SW480 (cell line): ENCODE measurements at places on chromosomes 16 and 17.

GRCh38 chr17:2372681-2373080, 28.2 kb downstream of the MNT start:
- no peak for DNase-seq

GRCh38 chr16:77570574-77570973, 135.7 kb upstream of the ADAMTS18 start:
- DNase-seq: no peak

DNA sequence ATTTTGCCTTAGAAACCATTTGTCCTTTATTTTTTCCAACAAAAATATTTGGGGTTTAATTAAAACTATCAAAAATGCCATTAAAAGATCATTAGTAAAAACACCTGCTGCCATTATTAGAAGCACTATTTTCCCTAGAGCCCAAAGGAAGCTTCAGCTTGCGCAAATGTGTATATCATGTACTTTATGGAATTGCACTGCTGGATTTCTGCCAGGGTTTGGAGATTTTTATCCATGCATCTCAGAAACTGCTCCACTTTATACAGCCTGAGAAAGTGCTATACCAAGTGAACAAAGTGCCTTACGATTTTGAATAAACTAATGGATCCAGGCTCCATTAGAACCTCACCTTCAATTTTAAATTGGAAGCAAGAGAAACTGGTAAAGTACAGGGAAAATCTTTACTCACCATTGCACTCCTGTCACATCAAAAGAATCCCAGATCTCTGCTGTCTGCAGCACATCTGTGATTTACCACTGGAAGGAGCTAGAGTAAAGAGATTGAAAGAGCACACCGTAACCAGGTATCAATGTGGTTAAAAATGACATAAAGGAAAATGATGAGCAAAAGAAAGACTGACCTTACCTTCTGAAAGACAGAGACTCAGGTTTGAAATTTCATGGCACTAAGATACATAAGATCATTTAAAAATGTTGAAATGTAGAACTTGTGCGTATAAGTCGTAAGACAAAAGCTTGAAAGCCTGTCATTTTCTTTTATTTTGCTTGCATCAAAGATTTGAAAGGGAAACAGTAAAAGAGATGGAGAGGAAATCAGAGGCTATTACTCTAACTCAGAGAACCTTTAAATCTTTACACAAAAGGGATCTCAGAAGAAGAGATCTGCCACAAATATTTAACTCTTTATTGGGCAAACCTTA, 678.1 kb upstream of the GOT2 start:
- peak; percentile 23 for DNase-seq

GRCh38 chr16:19718624-19718965, 524 bp downstream of the IQCK start:
- DNase-seq: no peak

GRCh38 chr16:49161191-49161590, 120.4 kb downstream of the CBLN1 start:
- DNase-seq: no peak

- no peak for DNase-seq
Measured at GRCh38 chr16:6382924-6383459, 949.7 kb upstream of the RBFOX1 start.

GRCh38 chr17:78196716-78197115, 9.6 kb downstream of the AFMID start:
- DNase-seq: no peak

DNA sequence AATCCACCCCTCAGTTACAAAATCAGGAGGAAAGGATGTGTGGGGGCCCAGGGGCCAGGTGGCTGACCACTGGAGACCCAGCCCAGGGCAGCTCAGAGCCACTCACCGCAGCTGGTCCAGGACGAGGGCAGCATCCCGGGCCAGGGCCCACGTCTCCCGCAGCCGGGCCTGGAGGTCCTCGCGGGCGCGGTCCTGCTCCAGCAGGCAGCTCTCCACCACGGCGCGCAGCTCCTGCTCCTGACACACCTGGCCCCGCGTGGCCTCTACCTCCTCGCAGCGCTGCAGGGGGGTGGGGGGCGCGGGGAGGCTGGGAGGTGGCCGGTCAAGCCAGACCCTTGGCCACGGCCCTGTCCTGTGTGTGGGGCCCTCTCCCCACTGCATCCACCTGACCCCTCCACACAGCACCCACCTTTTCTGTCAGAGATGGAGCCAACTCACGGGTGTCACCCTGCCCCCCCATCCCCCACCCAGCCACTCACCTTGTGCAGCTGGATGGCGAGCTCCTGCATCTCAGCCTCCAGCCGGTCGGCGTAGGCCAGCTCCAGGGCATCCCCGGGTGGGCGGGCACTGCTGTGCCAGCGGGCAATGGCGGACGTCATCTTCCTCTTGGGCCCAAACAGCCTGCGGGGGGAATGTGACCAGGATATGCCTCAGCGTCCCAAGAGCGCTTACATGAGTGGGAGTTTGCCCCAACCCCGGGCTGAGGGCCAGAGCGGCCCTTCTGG, 5.1 kb downstream of the NUDT16L1 start:
- DNase-seq: no peak

- no peak for DNase-seq
Measured at GRCh38 chr16:1762196-1762878, 9.0 kb downstream of the NME3 start.

- no peak for DNase-seq
Measured at GRCh38 chr16:66691234-66691633, 5.3 kb downstream of the CMTM4 start.

DNA sequence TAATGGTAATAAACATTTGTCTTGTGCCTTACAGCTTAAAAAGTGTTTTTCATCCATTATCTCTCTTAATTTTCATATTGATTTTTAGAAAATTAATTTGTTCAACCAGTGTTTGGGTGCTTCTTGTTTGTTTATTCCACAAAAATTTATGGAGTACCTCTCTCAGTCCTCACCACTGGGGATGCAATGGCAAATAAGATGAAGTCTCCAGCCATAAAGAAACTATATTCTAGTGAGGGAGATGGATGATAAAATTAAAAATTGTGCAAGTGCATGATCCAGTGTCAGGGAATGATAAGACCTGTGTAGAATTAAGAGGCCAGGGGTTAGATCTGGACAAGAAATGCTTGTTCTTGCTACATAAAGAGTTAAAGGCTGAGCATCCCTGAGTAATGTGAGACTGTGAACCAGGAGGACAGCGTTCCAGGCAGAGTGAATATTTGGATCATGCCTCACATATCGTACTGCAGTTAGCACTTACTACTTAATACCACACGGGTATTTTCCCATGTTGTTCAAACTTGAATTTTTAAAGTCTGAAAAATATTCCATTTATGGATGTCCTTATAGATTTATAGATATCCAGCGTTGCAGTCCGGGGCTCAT, 535.7 kb upstream of the HSBP1 start:
- no peak for DNase-seq

- DNase-seq: no peak
Measured at GRCh38 chr17:58262149-58262548, 18.6 kb downstream of the MPO start.

- no peak for DNase-seq
Measured at GRCh38 chr16:57252148-57252721, 7.2 kb downstream of the ARL2BP start.

DNA sequence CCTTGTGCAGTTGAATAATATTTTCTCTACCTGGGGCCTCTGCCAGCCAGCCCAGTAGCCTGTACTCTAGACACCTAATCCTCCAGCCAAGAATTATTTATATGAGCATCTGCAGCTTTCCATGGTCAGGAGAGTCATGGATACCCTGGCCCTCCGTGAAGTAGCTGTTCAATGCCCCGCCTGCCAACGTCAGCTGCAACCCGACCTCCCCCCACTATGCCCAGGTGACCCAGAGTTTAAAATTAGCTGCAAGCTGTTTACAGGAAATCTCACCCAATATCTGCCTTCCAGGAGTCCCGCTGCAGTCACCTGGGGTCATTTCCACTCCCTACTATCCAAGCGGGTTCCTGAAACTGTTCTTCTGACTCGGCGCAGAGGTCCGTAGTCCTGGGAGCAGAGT, 12.3 kb downstream of the SDR42E2 start:
- no peak for DNase-seq

DNA sequence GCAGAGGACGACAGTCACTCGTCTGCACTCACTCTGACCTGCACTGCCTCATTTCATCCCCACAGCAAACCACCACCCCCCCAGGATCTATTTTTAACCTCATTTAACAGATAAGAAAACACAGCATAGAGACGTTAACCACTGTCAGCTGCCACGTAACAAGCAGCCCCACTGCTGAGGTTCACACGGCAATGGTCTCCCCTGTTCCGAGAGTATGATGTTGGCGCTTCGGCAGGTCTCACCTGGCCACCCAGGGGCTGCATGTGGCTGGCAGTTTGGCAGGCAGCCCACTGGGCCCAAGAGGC, 16.1 kb downstream of the ZNF469 start:
- no peak for DNase-seq

GRCh38 chr17:46195939-46196716, 2.9 kb upstream of the KANSL1 start:
- no peak for DNase-seq

DNA sequence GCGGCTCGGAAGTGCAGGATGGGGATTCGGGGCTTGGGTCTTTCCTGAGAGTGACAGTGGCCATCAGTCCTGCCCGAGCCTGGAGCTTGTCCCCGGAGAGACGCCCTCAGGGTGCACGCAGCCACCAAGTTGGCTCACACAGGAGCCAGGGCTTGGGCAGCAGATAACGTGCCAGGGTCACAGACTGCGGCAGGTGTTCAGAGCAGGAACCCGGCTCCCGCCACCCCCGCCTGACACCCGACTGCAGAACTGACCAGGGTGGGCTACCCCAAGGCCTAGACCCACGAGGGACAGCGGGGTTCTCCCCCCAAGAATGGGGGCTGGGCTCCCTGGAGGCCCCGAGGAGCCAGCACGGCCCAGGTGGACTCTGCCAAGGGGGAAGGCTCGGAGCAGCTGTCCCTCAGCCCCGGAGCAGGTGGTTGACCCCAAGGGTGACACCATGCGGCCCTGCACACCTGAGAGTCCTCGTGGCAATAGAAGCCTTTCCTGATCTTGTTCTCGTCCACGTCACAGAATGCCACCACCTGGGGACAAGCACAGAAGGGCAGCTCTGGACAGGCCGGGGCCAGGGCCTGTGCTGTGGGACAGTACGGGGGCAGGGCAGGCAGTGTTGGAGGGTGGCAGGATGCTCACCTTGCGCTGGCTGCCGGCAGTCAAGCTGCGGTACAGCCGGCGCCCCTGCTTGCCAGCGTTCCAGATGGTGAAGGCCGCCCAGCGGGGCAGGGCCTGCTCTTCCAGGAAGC, 117.1 kb upstream of the ZNF750 start:
- DNase-seq: no peak

- no peak for DNase-seq
Measured at GRCh38 chr17:82685291-82685690, 13.2 kb downstream of the RAB40B start.

DNA sequence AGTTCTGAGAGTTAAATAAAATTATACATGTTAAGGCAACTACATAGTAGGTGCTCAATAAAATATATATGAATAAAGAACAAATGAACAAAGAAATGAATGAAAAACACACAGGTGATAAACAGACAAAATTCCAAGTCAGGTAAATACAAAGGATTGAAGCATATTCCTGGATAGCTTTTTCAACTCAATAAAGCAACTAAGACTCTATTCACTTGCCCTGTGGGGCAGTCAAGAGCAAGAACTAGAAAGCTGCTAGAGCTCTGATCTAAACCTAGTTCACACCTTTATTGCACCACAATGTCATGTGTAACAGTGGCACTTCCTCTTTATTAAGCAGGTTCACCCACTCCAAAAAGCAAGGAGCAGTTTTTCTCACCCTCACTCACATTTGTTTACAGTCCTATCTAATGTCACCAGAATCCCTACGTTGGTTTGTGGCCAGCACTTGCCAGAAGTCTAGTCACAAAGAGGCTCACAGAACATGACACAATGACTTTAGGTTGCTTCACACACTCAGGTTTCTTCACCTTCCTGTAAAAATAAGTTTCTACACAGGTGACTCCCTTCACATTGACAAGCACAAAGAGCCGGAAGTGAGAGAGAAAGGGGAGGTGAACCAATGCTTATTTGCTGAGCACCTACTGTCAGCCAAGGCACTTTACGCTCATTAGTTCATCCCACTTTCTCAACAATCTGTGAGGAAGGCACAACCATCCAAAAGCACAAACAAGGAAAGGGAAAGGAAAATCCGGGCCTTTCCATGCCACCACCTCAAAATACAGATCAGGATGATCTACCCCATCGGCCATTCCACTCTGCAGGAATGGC, 70.8 kb downstream of the XPO6 start:
- peak; percentile 2 for DNase-seq

DNA sequence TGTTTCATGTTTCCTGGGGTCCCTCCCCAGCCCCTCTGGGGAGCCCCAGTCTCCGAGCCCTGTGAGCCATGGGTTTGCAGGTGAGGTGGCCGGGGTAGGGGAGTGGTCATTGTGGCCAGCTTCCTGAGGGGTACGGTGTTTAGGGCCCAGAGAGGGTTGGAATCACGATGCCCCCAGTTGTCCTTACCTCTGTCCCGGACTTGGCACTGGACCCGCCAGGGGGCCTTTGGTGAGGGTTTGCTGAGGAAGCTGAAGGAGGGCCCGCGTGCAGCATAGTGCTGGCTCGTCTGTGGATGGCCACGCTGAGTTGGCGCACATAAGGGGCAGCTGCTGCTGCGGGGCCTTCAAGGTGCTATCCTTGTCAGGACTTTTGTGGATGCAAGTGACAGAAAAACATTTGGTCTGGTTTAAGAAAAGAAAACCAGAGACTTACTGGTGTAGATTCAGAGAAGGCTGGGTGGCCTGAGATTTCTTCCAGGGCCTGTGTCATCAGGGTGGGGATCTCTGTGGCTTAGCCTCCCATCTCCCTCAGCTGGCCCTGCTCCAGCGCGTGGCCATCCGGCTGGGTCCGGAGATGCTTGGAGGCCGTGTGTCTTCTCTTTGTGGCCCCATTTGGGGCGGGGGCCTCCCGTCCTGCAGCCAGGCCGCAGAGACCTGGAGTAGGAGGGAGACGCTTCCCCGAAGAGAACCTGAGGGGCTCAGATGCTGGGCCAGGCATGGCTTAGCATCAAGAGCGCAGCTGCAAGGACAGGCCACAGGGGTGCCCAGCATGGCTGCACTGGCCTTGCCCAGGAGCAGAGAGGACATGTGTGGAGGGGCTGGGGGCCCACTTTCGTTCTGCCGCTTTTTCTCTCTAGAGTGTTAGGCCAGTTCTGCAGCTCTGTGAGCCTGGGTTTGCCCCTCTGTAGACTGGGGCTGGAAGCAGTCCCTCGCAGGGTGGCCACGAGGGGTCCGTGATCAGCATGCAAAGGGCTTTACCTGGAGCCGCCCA, 33.7 kb upstream of the NUDT16L1 start:
- DNase-seq: no peak

DNA sequence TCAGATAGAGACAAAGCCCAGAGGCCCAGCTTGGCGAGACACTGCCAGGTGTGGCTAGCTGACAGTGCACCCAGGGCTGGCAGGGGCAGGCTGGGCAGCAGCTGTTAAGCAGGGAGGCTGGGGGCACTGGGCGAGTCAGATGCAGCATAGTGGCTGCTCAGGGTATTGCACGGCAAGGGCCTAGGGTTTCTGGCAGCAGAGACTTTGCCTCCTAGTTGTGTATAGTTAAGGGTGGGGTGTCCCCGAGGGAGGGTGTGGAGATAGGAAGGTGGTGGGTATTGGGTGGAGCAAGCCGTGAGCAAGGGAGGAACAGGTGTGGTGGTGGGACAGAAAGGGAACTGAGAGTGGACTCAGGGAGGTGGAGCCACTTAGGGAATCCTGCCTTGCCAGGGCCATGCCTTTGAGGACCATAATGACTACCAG, 66.0 kb downstream of the SMPD3 start:
- DNase-seq: peak; percentile 16

GRCh38 chr17:67500677-67501300, 123.7 kb downstream of the PITPNC1 start:
- no peak for DNase-seq

- DNase-seq: no peak
Measured at GRCh38 chr17:42841975-42842685, 2.2 kb upstream of the AOC2 start.

GRCh38 chr17:58525239-58525638, 10.8 kb upstream of the MTMR4 start:
- no peak for DNase-seq
